Fibroblast of skin of back (primary cell): ENCODE measurements at places on chromosomes 4 and X.
A peak's percentile ranks its signal among the peaks of the same experiment; 100 is the strongest.

DNA sequence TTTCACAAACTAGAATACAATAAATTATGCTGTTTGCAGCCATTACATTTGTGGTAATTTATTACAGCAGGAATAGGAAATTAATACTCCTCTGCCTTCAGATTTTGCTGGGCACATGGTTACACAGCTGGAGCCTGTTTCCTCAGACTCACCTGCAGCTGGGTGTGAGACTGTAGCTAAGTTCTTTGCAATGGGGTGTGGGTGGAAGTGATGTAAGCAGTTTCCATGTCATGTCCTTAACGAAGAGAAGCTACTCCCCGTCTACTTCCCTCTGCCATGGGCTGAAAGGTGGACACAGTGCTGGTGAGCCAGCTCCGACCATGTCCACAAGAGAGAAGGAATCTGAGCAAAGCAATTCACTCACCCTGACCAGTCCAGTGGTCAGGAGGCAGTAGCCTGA, 18.2 kb downstream of the SH3KBP1 start:
- no peak for DNase-seq

DNA sequence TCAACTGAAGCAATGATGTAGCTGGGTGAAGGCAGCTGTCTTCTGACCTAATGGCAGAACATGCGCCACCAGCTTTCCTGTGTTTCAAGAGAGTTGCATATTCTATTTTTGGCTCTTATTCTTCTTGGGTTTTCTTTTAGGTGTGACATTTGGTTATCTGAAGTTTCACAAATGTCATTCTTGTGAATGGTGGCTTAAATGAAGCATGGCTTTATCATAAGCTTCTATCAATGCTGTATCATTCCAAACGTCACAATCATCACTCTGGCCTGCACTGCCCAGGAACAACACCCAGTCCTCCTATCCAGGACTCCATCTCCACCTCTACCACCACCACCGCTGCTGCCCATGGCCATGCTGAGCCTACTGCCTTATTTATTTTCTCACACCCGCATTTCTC, 69.7 kb upstream of the WWC2 start:
- no peak for DNase-seq

DNA sequence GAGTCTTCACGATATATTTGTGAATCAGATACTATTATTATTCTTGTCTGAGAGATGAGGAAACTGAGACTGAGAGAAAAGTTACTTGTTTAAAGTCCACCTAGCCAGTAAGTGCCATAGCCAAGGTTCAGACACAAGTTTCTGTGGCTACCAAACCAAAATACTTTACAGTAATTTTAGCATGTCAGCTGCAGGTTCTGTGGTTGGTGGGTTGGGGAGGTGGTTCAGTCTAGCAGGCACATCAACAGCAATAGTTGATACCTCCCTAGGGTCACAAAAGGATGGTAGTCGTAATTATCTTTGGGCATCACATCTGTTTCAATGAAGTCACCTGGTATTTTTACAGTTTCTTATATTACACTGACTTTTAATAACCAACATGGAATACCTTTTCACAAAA, 35.6 kb upstream of the EDA2R start:
- no peak for DNase-seq

GRCh38 chr4:119696963-119697362, 68.4 kb upstream of the PDE5A start:
- DNase-seq: no peak

GRCh38 chr4:15182600-15183220, 180.4 kb downstream of the CPEB2 start:
- peak; percentile 80 for DNase-seq

DNA sequence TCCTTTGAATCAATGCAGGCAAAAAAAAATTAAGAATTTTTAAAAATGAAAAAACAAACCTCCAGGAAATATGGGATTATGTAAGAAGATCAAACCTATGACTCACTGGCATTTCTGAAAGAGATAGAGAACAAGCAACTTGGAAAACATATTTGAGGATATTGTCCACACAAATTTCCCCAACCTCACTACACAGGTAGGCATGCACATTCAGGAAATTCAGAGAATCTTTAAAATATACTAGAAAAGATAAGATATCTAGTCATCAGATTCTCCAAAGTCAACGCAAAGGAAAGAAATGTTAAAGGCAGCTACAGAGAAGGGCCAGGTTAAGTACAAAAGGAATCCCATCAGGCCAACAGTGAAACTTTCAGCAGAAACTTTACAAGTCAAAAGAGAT, 85.6 kb downstream of the ANTXR2 start:
- no peak for DNase-seq

- no peak for DNase-seq
Observed at GRCh38 chr4:185108669-185109068, 34.4 kb upstream of the SLC25A4 start.

GRCh38 chr4:66852843-66853242, 692.5 kb downstream of the CENPC start:
- DNase-seq: no peak

DNA sequence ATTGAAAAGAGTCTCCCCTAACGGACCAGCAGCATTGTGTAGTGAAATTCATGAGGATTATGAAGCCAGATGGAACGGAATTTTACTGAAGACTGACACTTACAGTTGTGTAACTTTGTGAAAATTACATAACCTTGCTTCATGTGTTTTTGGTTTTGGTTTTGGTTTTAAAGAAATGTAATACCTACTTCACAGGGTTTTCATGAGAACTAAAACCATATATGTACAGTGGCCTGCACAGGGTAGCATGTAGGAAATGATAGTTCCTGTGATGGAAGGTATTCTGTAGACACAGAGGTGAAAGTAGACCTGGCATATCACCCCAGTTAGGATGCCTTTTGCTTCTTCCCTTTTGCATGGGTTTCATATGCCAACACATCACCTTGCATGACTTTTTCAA, 247.0 kb downstream of the BANK1 start:
- no peak for DNase-seq

GRCh38 chrX:12949927-12950656, 24.8 kb upstream of the TMSB4X start:
- peak; percentile 86 for DNase-seq

DNA sequence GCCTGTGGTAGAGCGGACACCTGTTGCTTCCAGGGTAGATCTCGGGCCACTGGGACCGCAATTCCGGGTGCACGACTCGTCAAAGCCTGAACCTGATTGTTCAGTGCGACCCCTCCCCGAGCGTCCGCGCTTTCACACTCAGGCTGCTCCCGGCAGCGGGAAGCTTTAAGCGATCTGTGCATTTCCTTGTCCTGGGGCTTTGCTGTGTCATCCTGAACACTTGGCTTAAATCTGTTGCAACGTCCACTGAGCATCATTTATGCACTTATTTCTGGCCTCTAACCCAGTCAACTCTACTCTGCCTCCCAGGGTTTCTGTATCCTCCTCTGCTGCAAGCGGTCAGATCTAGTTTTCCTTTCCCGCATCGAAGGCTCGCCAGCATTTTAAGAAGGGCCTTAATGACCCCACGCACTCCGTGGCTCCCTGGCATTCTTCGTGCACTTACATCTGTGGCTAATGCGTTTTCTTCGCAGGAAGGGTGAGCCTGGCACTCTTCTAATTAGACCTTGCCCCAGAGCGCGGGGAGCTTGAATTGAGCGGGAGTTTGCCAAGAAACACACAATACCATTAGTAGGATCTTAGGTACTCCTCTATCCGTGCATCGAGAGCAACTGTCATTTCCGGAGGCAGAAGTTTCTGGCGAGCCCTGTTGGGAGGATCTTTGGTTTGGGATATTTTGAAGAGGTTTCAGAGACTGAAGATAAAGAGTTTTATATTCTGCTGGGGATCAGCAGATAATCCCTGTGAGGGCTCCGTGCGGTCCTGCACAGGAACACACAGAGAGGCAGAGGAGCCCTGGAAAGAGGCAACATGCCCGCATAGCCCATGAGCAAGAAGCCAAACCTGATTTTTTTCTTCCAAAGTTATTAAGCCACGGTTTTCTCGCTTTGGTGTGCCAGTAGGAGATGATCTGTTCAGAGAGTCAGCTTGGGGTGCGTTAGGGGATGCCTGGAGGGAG, 654 bp upstream of the DDIT4L start:
- DNase-seq: peak; percentile 14
